ENCODE measurements at places on chromosomes 3 and 15.

DNA sequence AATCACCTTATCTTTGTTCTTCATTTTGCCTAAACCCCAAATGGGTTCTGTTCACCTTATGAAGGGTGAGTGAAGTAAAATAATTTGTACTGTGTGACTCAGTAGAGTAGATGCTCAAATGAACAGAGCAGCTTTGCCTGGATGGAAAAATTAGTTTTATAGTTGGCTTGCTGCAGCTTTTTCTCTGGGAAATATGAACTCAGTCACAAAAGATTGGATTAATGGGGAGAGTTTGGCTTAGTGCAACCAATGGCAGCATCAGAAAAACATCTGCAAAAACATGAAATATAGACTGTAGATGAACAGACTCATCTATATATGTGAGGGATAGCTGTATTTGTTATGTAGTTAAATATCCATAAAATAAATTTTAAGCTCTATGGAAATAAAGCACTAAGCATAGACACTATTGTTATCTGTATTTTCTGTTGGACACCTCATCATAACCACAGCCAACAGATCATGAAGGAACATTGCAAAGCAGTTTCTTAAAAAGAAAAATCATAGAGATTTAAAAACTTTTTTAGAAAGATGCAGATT, 181.3 kb downstream of the ECT2 start:
- no peak for DNase-seq

GRCh38 chr3:148948913-148949657, 42.3 kb upstream of the GYG1 start:
- no peak for DNase-seq

DNA sequence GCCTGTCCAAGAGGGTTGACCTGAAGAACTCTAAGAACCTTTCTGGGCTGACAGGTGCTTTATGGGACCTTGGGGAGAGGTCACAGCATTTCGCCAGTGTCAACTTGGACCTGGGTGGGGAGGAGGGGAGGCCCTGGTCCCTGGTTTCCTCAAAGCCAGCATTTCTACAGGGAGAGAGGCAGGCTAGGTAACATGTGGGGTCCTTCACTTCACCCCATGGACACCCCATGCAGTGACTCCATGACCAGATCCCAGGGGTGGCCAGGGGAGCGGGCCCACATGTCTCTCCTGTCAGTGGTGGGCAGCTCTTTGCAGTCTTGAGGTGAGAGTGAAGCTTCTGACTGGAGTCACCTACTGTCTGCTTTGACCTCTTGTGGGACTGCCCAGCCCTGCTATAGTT, 35.8 kb downstream of the GOLGA6L10 start:
- no peak for DNase-seq

DNA sequence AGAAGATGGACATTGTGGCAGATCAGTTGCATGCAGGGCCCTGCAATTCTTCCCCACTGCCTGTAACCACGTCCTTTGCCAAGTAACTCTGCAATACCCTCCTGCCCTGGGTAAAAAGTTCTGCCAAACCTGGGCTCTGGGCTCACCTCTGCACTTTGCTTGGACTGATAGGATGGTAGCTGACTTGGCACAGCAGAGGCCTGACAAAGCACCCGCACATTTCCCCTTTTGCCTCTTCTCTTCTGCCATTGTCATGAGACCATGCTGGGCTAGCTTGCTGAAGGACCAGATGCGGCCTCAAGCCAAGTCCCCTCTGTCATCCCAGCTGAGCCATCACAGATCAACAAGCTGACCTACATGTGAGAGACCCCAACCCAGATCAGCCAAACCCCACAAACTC, 122.4 kb downstream of the SMAD6 start:
- DNase-seq = no peak

GRCh38 chr3:185847506-185847905, 22.7 kb upstream of the IGF2BP2 start:
- DNase-seq = no peak

DNA sequence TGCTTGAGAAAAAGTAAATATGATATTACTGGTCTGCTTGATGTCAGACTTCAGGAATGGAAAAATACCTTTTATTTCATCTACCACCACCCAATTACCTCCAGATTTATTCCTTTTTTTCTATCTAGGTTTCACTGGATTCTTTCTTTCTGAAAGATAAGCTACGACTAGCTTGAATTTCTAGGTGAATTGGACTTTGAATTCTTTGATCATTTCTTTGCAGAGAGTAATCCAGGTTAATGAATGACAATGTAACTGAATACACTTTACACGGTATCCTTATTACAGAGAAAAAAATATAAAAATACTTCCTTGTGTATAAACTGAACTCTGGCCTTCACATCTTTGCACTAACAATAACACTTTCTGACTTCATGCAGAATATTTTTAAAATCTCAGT, 59.5 kb upstream of the TRPC1 start:
- no peak for DNase-seq

GRCh38 chr3:188309437-188310269, 155.7 kb downstream of the LPP start:
- DNase-seq = no peak

- no peak for DNase-seq
Measured at GRCh38 chr3:39501968-39502837, 34.7 kb downstream of the MOBP start.

DNA sequence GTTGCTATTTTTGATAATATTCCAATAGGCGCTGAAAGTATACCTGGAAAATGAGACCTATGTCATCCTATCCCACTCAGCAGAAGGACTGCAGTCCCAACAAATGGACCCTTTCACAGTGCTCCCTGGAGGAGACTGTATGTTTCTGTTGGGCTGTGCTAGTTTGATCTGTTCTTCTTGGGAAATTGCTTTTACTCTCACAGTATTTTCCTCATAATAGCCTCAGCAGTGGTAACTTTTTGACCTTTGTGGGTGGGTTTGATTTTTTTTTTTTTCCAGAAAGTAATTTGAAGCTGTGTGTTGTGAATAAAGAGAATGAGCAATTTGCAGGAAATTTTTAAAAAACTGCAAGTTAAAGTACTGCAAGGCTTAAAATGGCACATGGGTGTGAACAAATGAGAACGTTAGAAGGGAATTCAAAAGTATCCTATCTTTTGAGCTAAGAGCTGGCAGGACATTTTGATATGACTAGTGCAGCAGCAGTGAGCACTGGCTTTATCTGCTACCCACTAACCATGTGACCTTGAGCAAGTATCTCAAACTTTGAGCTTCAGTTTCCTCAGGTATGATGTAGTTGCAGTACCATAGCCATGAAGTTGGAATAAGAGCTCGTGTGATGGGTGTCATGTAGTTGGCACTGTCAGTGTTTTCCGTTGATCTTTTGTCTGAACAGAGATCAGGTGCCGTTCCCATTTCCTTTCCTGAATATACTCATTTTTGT, 118.4 kb downstream of the ATG7 start:
- no peak for DNase-seq

GRCh38 chr15:44710236-44711095, 657 bp downstream of the PATL2 start:
- no peak for DNase-seq

DNA sequence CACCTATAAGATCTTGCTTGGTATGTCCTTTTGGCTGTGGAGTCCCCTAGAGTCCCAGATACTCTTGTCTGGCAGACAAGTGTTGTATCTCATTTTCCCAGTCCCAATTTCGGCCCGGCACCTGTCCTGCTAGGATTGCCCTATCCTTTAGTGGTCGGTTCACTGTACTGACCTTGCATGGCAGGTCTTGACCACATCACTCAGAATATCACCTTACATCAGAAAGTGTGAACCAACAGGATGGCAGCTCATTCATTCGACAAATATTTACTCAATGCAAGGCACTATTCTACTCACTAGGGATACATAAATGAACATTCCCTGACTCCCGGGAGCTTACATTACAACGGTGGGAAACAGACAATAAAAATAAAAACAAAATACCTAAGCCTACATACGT, 5.7 kb upstream of the CCDC80 start:
- no peak for DNase-seq

GRCh38 chr3:108001457-108001856, 89.4 kb downstream of the CD47 start:
- no peak for DNase-seq

DNA sequence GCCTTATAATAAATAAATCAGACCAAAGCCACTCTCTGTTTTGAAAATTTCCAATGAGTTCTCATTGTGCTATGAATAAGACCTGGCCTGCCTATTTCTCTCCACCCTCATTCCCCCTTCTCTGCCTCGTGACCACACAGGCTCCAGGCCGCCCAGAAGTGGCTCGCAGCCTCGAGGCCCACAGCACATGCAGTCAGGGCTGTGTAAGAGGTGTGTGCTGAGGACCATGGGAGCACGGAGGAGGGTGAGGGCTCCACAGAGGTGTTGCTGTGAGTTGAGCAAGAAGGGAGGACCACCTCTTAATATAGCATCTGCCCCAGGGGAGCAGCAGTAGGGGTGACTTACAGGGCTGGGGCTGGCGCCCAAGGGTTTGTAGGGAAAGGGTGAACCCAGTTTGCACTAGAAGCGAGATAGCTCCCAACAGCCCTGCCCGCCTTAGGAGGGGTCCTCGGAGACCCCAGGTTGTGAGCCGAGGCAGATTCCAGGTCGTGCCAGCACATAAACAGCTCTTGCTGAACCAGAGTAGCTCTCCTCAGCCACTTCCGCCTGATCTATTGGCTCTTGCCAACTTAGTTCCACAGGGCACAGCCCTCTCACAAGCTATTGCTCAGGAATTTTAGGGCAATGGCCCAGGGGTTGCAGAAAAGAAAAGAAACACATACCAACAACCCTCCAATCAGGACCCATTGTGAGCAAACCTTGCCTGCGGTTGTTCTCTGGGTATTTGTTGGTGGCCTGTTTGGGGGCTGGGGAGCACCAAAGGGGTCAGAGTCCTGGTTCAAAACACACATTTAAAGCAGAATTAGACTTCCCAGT, 117.7 kb downstream of the MYLK start:
- no peak for DNase-seq

DNA sequence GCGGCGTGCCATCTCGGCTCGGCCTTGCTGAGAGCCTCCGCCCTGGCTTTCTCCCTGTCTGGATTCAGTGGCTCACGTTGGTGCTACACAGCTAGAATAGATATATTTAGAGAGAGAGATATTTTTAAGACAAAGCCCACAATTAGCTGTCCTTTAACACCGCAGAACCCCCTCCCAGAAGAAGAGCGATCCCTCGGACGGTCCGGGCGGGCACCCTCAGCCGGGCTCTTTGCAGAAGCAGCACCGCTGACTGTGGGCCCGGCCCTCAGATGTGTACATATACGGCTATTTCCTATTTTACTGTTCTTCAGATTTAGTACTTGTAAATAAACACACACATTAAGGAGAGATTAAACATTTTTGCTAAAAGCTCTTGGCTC, 54.1 kb downstream of the PLXNA1 start:
- no peak for DNase-seq

DNA sequence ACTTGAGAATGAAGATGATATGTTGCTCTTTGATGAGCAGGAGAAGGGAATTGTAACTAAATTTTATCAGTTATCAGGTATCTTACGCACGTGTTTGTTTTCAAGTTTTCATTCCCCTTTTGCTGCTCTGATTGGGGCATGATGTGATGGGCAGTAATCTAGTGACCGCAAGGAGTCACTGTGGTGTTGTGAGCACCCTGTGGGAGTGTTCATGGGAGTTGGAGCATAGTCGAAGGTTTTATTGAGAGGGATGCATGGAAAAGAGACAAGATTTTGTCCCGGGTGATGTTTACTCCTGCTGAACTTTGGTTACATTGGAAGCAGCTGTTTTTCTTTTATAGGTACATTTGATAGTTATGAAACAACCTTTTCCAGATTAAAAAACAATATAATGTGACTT, 2.1 kb downstream of the FAN1 start:
- no peak for DNase-seq

GRCh38 chr15:38028869-38029268, 94.4 kb downstream of the TMCO5A start:
- no peak for DNase-seq

- DNase-seq = no peak
Measured at GRCh38 chr3:23877329-23877980, 39.3 kb downstream of the NKIRAS1 start.

DNA sequence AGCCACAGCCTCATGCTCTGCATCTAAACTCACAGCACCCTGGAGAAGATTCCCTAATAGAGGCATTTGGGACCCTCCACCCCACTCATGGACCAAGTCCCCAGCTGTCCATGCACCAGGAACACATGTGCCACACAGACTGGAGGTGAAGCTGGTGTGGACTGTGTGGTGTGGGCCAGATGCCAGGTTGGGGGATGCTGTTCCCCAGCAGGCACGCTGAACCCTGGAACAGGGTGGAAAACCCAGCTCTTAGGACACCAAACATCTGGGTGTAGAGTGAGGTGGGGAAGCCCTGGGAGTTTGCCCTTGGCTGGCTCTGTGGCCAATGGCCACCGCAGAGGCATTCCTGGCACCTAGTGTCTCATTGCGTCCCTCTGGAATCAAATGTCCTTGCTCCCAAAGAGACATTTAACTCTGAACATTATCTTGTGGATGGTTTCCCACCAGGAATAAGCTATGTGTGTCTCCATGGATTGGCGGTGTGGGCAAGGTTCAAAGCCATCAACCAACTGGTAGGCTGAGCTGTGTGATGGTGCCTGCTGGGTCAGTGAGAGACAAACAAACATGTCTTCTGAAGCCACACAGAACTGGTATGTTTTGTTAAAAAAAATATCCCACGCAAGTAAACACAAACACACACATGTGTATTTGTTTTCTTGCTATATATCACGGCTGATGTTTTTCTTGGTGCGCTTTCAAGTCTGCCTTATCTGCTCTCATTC, 65.0 kb downstream of the EXOG start:
- no peak for DNase-seq

GRCh38 chr15:46408312-46408711, 773.5 kb downstream of the SQOR start:
- DNase-seq = no peak

GRCh38 chr3:123800362-123800682, 83.8 kb downstream of the MYLK start:
- DNase-seq = no peak

- no peak for DNase-seq
Measured at GRCh38 chr3:37595784-37596180, 265.9 kb upstream of the CTDSPL start.

GRCh38 chr15:77855871-77856270, 221.6 kb downstream of the TBC1D2B start:
- no peak for DNase-seq

GRCh38 chr3:115680803-115681345, 57.6 kb downstream of the GAP43 start:
- DNase-seq = no peak

DNA sequence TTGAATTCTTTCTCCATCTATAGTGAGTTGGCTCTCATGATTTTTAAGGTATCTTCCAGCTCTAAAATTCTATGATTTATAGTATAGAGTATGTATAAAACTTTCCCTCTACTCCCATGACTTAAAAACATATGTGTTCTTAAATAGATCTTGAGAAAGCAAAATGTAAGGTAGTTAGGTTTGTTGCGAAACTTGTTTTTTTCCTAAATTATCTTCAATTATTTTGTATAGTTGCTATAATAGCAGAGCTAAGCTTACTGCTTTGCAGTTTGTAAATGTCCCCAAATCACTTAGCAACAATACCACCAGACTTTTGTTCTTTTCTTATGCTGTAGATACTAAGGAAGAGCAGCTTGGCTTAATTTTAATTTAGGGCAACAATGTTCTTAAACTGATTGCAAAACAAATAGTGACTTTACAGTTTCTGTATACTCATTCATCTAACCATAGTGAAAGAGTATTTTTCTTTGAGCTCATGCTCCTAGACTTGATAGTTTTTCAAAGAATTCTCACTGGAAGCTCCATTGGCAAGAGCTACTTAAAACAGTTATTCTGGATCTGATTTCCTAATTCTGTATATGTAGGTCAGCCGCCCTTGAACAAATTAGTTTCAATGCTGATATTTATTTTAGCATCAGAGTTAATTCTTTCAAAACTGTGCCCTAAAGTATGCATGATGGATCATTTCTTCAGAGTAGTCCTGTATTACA, 61.2 kb downstream of the LYSMD4 start:
- no peak for DNase-seq

All from NCI-H1694 (cell line).